Muscle of arm (tissue), 14 donors: ENCODE measurements at places on chromosomes 7 and 10.

GRCh38 chr10:91590904-91591796 is 41.7 kb downstream of the PPP1R3C start:
- peak; percentile 72 for DNase-seq

DNA sequence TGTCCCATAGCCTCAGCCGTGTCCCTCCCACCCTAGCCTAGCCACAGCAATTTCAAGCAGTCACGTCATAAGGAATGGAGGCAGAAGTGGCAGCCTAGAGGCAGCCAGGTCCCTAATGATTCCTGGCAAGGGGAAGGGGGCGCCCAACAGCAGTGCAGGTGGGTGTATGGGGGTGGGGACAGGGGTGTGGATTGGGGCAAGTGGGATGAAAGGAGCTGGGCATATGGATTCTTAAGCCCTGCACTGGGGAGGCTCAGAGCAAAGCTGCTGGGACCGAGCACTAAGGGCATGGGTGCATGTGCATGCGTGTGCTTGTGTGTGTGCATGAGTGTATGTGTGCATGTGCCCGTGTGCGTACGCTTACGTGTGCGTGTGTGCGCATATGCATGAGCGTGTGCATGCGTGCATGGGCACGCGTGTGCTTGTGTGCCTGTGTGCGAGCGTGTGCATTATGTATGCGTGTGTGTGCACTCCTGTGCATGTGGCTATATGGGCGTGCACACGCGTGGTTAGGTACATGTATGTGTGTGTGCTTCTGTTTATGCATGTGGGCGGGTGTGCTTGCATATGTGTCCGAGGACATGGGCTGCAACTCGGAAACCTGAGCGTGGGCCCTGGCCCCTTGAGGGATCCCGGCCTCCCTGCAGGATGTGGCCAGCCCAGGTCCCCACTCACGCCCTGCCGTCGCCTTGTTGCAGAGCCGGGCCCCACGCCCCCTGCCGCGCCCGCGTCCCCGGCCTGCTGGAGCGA is 34.1 kb downstream of the SH2B2 start:
- no peak for DNase-seq

- DNase-seq = no peak
Observed at GRCh38 chr10:31343551-31343950, 24.5 kb downstream of the ZEB1 start.

DNA sequence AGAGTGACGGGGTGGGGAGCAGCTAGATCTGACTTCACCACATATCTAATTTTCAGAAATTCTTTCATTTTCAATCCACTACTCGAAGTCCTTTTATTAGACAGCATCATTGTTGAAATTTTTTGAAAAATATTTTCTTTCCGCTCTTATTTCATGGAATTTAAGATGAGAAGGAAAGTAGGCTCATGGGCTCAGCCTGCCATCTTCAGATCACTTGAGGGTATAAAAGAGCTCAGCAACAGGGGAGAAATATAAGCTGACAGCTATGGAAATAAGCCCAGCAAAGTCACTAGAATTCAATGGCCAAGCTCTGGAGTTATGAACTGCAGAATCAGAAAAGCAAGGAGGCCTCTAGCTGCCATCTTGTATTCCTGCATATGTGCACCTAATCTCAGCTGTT is 389.1 kb downstream of the XPNPEP1 start:
- DNase-seq = no peak

DNA sequence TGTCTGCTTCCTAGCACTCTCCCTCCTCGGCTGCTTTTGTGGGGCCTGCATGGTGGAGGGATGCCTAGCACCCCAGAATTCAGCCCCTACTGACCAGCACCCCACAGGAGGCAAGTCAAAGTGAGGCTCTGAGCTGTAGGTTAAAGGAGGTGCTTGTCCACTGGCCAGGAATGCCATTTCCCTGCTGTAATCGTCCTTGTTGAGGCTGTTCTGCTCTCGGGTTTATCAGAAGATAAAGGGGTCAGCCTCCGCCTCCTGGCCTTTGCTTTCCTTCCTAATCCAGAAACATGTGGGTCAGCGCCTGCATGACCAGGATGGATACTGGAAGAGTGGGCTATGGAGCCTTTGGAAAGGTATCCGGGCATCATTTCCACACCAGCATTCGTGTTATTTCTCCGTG is 98.9 kb downstream of the MKI67 start:
- no peak for DNase-seq

DNA sequence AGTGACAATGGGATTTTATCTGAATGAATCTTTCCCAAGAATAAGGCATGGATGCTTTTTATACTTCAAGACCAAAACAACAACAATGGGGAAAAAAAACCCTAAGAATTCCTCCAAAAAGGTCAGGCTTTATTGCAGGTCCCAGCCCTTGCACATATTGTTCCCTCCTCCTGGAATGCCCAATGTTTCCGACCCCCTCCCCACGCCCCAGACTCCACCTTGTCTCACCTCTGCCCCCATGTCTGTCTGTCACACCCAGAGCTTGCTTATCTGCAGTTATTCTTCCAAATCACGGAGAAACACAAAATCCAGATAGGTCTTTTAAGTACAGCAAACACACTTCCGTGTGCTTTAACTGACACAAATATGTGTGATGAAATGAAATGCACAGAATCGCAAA is 43.5 kb downstream of the ELMO1 start:
- DNase-seq = no peak

DNA sequence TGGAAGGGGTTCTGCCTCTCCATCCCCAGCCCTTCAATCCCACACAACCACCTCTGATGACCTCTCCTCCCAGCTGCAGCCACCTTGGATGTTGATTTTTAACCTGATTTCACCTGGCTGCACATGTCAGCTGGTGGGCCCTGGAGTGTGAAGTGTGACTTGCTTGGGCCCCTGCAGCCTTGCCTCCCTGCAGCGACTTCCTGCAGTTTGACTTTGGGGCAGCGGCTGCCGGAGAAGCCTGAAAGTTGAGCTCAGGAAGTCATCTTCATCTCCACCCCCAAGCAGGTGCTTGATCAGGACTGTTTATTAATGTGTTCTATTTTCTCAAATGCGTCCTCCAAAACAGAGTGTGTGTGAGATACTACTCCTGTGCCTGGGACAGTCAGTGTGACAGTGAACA is 675.2 kb upstream of the GALNT17 start:
- no peak for DNase-seq

- no peak for DNase-seq
Observed at GRCh38 chr7:30886608-30887011, 25.0 kb upstream of the AQP1 start.
